ENCODE measurements at places on chromosomes 3 and 15. TPM values are rescaled to one million over a fixed set of nuclear protein-coding genes. Genes with fewer than 3 reads are reported as not detected.

- no peak for DNase-seq
Measured at GRCh38 chr3:73447111-73447510, 177.6 kb downstream of the PDZRN3 start.

SNAPC5 gene
- 22.1 TPM for total RNA-seq

DNA sequence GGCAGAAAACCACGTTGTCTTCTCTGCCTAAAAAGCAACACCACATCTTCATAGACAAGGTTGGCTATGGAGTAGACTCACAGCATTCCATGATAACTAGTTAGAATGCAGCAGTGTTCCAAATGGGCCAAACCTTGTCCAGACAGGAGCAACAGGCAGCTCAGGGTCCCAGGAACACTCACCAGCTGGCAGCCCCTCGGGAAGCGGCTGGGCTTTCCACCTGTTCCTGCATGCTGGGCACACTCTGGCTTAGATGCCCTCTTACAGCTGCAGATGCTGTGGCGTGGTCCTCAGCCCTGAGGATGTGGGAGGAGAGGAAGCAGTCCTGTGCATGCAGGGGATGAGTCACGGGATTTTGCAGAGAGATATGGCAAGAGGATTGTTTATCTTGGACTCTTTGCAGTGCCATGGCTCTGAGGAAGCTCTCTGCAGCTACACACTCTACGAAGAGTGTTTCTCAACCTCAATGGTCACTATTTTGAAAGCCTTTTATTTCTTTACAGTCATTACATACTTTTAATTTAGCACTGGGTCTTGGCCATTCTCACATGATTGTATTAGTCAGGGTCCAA, 11.3 kb downstream of the NRROS start:
- DNase-seq: no peak

DNA sequence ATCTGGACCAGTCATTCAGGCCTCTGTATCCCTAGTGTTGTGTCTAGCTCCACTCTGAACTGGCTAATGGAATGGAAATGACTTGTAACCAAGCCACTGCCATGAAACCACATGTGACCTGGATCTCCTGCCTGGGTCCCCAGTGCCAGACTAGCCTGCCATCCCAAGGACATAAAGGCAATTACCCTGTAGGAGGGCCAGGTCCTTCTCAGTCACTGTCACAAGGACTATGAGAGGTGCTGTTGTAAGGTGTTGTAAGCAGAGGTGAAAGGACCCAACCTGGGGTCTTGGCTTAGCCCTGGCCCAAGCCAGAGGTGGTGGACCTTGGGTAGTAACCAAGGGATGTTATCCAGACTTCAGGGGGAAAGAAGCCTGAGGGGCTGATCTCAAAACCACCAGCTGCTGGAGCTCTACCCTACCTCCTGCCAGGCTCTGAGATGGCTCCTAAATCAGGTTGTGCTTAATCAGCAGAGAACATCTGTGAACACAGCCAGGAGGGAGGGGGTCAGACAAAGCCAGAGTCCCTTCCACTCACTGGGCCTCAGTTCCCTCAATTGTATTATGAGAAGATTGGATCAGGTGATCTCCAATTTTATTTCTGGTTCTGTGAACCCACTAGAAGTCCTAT, 15.7 kb upstream of the KLHL24 start:
- DNase-seq: no peak

- peak; percentile 93 for DNase-seq
Measured at GRCh38 chr3:184513276-184514170, 48.1 kb upstream of the EPHB3 start.

DNA sequence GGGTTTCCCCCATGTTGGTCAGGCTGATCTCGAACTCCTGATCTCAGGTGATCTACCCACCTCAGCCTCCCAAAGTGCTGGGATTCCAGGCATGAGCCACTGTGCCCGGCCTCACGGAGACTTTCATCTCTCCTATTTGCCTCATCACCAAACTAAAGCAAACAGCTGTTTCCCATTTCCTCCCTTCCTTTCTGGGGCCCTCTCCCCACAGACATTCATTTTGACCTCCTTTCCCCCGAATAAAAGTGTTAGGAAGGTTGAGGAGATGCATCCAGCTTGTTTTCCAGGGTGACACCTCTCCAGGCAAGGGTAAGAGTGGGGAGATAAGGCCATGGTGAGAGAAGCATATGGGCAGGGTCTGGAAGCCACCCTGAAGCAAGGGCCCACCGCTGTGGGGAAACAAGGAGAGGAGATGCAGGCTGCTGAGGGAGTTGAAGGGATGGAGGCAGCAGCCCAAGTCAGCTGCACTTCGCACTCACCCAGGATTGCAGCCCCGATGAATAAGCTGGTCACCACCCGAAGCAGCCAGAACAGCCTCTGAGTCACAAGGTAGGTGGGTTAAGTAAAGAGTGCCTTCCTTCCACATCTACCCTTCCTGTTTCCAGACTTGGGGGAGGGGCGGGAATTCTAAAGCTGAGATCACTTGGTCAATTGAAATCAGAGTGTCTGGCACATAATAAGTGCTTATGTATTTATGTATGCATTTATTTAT, 7.7 kb downstream of the DUOXA2 start:
- DNase-seq: no peak

DNA sequence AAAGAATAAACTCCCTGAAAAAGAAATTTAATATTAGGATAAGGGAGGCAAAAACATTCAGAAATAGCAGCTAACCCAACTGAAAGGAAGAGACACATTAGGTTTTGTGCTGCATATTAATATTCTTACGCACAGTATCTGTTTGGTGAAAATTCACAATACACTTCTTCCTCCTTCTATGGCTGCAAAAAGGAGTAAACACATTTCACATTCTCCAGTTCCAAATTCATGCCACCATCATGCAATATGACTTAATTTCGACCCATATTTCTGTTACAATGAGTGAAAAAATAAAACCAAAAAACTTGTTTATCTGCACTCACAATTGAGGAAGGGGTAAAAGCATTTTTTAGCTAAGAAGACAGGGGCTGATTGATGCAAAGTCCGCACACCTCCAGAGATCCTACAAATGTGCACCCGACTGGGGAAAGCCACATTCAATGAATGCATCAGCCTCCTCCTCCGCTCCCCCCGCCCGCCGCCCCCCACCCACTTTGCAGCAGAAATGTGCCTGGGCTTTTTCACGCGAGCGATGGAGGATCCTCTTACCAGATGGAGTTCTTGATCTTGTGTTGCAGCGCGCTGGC, 1.0 kb downstream of the RFX7 start:
- DNase-seq: peak; percentile 76

DNA sequence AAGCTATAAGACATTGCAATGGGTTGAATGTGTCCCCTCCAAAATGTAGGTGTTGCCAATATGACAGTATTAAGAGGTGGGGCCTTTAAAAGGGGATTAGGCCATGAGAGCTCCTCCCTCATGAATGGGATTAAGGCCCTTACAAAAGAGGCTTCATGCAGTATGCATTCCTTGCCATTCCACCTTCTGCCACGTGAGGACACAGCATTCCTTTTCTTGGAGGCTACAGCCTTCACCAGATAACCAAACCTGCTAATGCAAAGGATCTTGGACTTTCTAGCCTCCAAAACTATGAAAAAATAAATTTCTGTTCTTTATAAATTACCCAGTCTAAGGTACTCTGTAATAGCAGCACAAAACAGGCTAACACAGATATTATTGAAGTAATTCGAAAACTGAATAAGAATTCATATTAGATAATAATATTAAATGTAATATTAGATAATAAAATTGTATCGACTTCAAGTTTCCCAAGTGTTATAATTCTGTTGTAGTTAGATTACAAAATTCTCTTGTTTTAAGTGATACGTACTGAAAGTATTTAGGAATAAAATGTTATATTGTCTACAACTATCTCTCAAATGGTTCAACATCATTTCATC, 29.4 kb upstream of the ATP8B4 start:
- DNase-seq: no peak

DNA sequence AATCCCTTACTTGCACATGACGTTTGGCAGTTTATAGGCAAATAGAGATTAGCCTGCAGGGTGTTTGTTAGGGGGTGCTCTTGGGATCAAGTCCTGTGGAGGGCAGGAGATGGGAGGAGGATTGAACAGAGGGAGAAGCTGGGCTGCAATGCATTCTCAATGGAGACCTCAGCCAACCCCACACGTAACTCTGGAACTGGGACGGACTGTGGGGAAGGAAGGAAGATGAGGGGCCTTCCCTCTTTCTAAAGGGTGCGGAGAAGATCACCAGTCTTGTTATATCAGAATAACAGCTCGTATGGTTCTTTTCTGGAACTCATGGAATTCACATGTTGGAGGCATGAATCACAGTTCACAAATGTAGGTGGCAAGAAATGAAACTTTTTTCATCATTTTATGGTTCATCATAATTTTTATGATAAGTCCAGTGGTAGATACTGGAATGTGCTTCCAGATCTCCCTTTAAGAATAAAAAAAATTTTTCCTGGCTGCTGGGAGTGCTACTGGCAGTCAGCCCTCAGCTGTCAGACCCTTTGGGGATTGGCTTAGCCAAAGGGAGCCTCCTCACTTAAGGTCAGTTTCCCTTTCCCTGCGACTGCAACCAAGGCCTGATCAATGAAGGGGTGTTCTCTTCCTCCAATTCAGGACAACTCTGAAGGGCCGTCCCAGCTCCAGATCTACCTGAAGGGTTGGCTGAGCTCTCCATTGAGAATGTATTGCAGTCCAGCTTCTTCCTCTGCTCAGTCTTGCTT, 20.5 kb upstream of the LYZL4 start:
- DNase-seq: no peak

DNA sequence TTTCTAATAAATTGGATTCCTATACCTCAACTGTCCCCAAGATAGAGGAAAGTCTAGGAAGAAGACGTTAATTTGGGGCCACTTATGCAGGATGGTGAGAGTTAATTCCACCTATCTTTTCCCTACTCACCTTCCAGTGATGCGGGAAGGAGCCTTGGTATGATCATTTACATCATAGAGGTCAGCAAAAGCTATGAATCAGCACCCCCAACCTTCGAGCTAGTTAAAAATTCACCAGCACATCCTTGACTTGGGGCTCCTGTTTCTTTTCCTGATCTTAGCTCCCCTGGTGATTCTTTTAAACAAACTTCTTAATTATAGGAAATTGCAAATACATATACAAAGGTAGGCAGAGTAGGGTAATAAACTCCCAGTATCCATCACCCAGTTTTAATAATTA, 366.6 kb downstream of the SOX2 start:
- DNase-seq: no peak

DNA sequence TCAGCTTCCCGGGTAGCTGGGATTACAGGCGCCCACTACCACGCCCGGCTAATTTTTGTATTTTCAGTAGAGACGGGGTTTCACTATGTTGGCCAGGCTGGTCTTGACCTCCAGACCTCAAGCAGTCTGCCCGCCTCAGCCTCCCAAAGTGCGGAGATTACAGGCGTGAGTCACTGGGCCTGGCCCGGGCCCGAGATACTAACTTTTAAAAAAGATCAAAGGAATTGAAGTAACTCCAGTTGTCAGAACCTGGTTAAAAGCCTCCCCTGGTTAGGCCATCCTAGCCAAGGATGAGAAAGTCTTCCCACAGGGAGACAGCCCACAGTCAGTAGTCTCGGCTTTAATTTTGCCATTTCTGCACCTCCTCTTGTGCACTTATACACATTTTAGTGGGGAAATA, 212.3 kb upstream of the MCTP2 start:
- DNase-seq: no peak

C3orf70 gene
- 4.4 TPM for total RNA-seq

CNTN3 gene
- total RNA-seq: 0.57 TPM

DNA sequence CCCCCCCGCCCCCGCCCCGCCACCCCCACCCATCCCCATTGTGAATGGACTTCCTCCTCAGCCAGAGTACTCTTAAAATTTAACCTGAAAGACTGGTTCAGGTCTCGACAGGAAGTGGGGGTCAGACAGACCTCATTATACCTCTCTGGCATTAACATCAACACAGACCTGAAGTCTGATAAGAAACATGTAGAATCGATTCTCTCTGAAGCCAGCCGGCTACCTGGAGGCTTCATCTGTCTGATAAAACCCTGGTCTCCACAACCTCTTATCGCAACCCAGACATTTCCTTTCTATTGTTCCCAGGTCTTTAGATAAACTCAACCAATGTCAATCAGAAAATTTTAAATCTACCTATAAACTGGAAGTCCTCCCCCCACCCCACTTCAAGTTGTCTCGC, 42.6 kb downstream of the SLCO2A1 start:
- DNase-seq: peak; percentile 15

DNA sequence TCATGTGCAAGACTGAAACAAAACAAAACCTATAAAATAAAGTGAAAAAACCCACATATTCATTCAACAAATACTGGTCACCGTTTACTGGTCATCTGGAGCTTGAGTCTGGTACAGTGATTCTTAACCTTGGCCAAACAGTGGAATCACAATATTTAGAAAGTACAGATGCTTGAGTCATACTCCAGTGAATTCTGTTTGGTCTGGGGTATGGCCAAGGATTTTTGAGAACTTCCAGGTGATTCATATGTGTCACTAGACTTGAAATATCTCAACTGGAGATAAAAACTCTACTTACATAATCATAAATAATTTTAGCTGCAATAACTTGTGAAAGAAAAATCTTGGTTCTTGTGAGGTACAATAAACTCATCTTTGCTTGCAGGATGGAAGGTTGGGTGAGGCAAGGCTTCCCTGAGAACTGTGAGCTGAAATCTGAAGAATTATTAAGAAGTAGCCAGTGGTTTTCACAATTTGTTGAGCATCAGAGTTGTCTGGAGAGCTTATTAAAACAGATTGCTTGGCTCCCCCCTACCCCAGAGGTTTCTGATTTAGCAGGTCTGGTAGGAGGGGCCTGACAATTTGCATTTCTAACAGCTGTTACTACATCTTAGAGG, 9.6 kb downstream of the NEK11 start:
- no peak for DNase-seq

GRCh38 chr15:79673416-79674123, 223.2 kb downstream of the MTHFS start:
- no peak for DNase-seq

DNA sequence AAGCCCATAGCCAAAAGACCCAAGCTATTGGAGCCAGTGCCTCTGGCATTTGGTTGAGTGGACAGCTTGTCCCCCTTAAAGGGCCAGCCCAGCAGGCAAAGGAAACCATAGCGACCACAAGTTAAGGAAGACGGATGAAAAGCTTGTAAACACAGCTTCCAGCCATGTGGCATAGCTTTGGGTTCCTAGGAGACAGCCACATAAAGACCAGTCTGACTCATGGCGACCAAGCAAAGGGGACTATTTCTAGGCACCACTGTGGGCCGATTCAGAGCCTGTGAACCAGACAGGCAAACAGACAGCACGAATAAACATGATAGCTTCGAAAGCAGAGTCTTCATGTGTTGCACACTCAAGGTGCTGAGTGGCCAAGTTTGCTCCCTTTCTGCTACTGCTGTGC, 30.5 kb upstream of the SRGAP3 start:
- no peak for DNase-seq

DNA sequence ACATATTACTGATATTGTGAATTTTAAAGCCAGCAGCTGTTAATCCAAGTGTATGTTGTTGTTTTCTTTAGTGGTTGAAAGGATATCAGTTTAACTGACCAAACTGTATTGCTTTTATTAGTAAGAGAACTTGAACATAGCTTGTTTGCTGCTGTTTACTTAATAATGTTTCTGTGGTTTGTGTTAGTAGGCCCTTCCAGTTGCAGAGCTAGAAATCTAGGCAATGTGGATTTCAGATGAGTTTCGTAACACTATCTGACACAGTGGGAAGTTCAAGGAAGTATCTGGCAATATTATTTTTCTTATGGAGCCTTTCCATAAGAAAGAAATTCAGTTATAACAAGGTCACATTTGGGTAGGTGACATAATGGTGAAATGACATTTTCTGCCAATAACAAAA, 18.5 kb downstream of the ZNF609 start:
- no peak for DNase-seq

BMF gene
- total RNA-seq: 10.1 TPM

XIRP1 gene
- not detected for total RNA-seq

GRCh38 chr3:33095436-33095835, 1.5 kb downstream of the GLB1 start:
- DNase-seq: no peak
